GM18507 (cell line): ENCODE measurements at places on chromosomes 5 and 9.

DNA sequence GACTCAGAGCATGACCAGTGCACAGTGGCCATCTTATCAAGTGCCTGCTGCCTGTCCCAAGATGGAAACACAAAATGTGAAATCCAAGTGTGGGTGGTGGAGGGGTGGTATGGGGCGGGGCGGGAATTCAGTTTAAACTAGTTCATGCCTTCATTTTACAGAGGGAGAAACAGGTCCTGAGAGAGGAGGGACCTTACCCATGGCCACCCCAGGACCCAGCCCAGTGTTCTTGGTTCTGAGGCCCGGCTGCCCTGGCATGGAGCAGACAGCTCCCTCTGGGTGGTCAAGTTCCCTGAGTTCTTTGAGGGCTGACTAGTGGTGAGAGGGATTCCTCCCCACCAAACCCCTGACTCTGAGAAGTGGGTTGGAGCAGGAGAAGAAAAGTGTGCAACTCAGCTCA is 20.8 kb downstream of the KCNIP1 start:
- DNase-seq: no peak

GRCh38 chr5:16806711-16807546 is 129.2 kb downstream of the MYO10 start:
- DNase-seq: no peak

GRCh38 chr9:134475011-134475790 is 148.9 kb downstream of the RXRA start:
- no peak for DNase-seq

GRCh38 chr9:29717631-29718030 is 2144.3 kb upstream of the C9orf72 start:
- DNase-seq: no peak

GRCh38 chr5:2805080-2805479 is 53.6 kb upstream of the IRX2 start:
- DNase-seq: no peak

- no peak for DNase-seq
Measured at GRCh38 chr5:85170183-85170582, 785.5 kb upstream of the EDIL3 start.

DNA sequence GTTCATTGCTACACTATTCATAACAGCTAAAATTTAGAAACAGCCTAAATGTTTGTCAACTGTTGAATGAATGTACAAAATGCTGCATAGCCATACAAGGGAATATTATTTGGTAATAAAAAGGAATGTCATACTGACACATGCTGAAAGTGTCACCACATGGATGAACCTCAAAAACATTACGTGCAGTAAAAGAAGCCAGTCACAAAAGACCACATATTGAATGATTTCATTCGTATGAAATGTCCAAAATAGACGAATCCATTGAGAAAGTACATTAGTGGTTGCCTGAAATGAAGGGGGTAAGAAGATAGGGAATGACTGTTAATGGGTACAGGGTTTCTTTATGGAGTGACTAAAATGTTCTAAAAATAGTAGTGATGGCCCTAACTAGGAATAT is 11.6 kb upstream of the ECM2 start:
- DNase-seq: no peak

DNA sequence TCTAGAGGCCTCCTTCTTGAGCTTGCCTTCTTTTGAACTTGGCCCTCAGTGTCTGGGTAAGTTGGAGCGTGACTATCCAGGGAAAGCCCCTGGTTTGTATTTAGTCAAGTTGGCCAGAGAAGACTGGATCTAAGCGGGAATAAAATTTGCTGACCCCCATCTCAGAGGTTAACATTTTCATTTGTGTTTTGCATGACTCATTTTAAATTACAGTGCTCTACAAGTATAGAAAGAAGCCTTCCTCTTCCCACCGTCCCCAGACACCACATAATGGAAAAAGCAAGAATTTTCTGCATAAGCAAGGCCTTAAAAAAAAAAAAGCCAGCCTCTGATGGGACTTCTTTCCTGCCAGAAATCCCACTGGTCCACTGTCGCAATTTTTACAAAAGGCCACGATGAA is 27.2 kb downstream of the PIK3R1 start:
- no peak for DNase-seq

GRCh38 chr9:97468658-97469448 is 32.6 kb upstream of the TMOD1 start:
- peak; percentile 46 for DNase-seq

- DNase-seq: no peak
Measured at GRCh38 chr9:124841075-124841821, 12.0 kb upstream of the WDR38 start.

GRCh38 chr5:32129074-32129598 is 45.0 kb downstream of the GOLPH3 start:
- DNase-seq: no peak

- no peak for DNase-seq
Measured at GRCh38 chr9:131174681-131175239, 49.4 kb downstream of the NUP214 start.
